Daoy (cell line): ENCODE measurements at places on chromosomes 6 and 20. TPM values are rescaled to one million over a fixed set of nuclear protein-coding genes. Genes with fewer than 3 reads are reported as not detected.

DNA sequence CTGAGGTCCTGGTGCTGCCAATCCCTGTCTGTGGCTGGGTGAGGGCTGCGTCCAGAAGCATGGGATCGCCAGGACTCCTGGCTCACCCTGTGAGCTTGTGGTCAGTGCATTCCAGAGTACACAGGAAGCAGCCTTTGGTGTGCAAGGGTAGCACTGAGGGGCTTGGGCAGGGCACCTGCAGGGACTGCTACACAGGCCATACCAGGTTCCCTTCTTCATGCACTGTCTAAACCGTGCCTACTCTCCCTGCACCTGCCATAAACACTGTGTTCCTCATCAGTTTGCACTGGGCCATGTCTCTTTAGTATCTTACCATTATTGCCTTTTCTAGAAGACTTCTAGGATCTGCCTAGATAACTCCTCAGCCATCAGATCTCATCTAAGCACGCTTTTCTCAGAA, 72.8 kb upstream of the NKX2-2 start:
- DNase-seq: no peak

DNA sequence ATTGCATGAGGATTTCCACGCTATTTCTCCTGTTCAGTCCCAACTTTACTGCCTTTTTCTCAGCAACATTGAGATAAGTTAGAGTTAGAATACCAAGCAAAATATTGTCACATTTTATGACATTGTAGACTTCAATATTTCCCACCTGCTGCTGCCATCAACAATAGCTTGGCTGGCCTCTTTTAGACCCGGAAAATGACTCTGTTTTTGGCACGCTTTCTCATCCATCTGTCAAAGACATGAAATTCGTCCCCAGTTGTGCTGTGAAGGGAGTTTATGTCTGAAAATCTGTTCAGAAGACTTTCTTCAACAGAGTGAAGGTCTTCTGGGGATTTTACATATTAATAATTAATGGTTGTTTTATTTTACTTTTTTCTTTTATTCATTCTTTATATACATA, 857.3 kb downstream of the FRK start:
- no peak for DNase-seq

DNA sequence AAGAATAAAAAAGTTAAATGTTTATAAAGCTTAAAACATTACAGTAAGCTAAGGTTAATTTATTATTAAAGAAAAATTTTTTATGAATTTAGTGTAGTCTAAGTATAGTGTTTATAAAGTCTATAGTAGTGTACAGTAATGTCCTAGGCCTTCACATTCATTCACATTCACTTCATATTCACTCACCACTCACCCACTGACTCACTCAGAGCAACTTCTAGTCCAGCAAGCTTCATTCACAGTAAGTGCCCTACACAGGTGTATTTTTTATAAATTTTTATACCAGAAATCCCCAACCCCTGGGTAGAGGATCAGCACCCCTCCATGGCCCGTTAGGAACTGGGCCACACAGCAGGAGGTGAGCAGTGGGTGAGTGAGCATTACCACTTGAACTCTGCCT, 24.3 kb upstream of the ADGRF1 start:
- DNase-seq: no peak

DNA sequence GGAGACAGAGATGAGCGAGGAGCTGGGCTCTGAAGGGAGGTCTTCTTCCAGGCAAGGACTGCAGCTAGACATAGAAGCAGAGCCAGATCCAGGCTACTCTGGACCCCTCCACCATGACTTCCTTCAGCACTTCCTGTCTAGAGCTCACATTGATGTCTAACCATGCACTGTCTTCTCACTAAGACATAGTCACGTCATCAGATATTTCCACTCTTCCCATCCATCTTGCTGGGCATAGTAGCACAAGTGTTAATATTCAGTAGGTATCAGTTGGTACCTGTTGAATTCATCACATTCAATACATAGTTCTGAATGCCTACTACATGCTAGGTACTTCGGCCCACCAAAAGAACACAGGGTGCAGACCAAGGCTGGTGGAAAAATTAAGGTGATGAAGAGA, 2.9 kb downstream of the HLA-DMA start:
- no peak for DNase-seq

DNA sequence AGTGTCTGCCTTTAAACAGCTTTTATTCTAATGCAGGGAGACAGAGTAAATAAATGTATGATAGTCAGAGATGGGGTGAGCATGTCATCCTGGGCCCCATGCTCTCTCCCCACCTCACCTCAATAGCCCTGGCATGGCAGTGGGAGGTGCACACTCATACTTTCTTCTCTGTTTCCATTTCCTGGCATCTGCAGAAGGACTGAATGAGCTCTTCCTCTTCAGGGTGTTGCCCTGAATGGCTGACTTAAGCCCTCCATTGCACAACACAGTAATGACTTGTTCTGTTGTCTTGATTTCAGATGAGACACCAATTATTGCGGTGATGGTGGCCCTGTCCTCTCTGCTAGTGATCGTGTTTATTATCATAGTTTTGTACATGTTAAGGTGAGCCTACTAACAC, 57.0 kb upstream of the GNRH2 start:
- DNase-seq: peak; percentile 9

DNA sequence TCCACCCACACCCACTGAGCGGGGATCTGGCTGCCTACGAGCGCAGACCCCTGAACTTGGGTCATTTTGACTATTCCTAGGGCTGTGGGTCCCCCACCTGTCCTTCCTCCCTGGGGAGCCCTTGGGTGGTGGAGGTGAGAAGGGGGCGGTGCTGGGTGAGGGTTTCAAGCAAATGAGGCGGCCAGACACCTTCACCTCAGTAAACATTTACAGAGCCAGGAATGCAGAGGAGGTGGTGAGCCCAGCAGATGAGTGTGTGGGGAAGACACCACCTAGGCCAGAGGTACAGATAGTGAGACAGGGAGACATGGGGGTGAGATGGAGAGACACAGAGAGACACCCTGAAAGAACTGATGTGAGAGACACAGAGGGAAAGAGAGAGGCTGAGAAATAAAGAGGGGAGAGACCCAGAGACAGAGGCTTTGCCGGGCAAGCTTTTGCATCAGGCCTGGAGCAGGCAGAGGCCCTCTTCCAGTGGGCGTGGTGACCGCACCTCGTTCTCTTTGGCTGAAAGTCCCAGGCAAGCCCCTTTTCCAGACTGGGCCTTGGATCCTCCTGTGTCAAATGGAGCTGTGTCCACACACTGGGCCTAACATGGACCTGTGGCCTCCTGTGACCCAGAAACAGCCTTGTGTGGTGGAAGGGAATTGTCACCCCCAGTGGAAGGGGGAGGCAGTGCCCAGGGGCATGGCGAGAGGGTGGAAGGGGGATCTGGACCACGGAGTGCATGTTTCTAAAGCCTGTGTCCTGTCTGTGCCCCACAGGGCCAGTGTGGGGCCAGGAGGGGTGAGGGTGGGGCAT, 29.7 kb downstream of the CEBPB start:
- DNase-seq: no peak

GABRR1 gene
- total RNA-seq: not detected in 2 replicates

CTCFL gene
- 0.06 TPM in 1 of 2 replicates, not detected in the other for total RNA-seq

TPX2 gene
- 222 and 237 TPM in 2 replicates for total RNA-seq
